ENCODE measurements at places on chromosomes 6 and 20. TPM values are rescaled to one million over a fixed set of nuclear protein-coding genes. Genes with fewer than 3 reads are reported as not detected.

GRCh38 chr20:47071646-47072185 is 177.1 kb downstream of the EYA2 start:
- no peak for DNase-seq

The NT5E gene
- 7.1 TPM for total RNA-seq

The SMOC2 gene
- 11.7 TPM for total RNA-seq

GRCh38 chr20:47304287-47304686 is 52.2 kb downstream of the ZMYND8 start:
- DNase-seq: no peak

GRCh38 chr6:126625019-126625418 is 285.1 kb downstream of the CENPW start:
- DNase-seq: no peak

The OR2H1 gene
- not detected for total RNA-seq

DNA sequence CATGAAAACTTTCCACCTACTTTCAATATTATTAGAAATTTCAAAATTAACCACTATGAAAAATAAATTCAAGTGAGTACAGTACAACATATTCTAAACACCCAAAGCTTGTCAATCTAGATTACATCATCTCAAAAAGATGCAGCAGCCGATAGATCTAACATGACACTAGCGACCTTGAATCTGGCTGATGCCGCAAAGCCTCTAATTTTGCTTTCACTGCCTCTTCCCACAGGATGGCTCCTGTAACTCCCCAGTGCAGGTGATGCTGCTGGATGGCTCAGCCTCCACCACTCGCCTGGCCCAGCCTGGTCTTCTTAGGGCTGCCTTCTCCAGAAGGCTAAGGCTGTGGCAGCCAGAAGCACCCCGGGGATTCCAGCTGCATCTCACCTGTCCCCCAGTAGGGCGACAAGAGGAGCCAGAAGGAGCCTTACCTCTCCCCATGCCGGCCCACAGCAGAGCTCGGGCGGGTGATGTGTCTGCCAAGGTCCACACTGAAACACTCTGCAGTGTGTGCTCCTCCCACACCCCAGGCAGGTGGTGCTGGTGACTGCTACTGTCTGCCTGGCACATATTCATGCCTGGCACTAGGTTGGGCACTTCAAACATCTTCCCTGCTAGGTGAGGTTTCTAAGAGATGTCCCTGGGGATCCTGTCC is 82.1 kb downstream of the SLC23A2 start:
- no peak for DNase-seq

- peak; percentile 67 for DNase-seq
Measured at GRCh38 chr20:33653218-33653899, 8.8 kb upstream of the C20orf144 start.

DNA sequence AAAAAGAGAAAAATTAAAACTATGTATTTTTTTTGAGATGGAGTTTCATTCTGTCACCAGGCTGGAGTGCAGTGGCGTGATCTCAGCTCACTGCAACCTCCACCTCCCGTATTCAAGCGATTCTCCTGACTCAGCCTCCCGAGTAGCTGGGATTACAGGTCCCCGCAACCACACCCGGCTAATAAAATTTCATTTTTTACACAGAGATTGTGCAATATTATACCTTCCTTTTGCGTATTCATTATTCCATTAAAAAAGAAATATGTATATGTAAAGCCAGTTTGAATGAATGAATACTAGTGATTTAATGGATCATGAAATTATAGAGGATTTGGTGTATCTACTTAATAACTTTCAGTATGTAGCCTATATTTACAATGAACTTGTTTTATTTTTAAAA is 38.2 kb upstream of the CTAGE9 start:
- no peak for DNase-seq

The SMLR1 gene
- not detected for total RNA-seq

The FRMD1 gene
- not detected for total RNA-seq

- peak; percentile 35 for DNase-seq
Measured at GRCh38 chr6:170459451-170459850, 93.7 kb downstream of the PSMB1 start.

The RGS17 gene
- total RNA-seq: 0.38 TPM

The GDAP1L1 gene
- 0.58 TPM for total RNA-seq

- no peak for DNase-seq
Measured at GRCh38 chr6:44742201-44742600, 354.7 kb downstream of the CDC5L start.

GRCh38 chr6:36679043-36679833 is 724 bp downstream of the CDKN1A start:
- DNase-seq: peak; percentile 82

DNA sequence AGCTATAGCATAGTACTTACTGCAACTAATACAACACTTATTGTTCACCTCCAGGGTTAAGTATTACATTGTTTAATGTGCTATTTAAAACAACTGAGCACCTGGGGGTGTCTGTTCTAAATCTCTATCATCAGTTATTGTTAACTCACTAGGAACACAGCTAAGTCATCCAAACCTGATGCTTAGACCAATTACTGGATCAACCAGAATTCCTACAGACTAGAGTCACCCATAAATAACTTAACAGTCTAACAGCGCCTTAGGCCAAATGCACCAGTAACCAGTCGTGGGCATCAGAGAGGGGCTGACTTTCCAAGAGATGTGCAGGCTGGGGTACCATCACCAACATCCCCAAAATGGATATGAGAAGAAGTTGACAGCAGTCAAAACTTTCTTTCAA is 110.7 kb downstream of the ADTRP start:
- no peak for DNase-seq

Data from heart left ventricle (tissue), 16 donors.